Neural crest cell (in vitro differentiated cells): ENCODE measurements at places on chromosomes 5 and 9.

GRCh38 chr9:99826579-99826978 is 4.9 kb downstream of the NR4A3 start:
- no peak overlapping the region for H3K27ac ChIP-seq
- H3K27me3 ChIP-seq: peaks cover 94% of the 10 kb centered on the region
- no peak for DNase-seq

DNA sequence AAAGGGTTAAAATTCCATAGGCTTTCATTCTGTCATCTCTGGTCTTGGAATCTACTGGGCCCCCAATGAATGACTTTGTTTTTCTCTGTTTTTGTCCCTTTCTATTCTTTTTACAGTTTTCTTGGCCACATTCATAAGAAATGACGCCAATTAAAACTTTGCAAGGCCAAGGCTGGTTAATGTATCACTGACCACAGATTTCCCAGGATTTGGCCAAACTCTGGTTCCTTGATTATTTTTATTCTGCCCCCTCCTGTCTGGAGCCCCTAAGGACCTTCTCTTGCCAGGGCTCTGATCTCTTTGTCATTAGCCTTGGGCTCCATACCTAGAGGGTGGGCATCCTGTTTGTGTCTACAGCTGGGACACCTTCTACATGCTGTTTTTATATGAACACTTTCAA is 388.9 kb upstream of the PAPPA start:
- no peak overlapping the region for H3K27ac ChIP-seq
- no peaks in the 10 kb centered on the region for H3K4me1 ChIP-seq
- DNase-seq: no peak
- no peak overlapping the region for H3K4me3 ChIP-seq
- no peaks in the 10 kb centered on the region for H3K36me3 ChIP-seq

DNA sequence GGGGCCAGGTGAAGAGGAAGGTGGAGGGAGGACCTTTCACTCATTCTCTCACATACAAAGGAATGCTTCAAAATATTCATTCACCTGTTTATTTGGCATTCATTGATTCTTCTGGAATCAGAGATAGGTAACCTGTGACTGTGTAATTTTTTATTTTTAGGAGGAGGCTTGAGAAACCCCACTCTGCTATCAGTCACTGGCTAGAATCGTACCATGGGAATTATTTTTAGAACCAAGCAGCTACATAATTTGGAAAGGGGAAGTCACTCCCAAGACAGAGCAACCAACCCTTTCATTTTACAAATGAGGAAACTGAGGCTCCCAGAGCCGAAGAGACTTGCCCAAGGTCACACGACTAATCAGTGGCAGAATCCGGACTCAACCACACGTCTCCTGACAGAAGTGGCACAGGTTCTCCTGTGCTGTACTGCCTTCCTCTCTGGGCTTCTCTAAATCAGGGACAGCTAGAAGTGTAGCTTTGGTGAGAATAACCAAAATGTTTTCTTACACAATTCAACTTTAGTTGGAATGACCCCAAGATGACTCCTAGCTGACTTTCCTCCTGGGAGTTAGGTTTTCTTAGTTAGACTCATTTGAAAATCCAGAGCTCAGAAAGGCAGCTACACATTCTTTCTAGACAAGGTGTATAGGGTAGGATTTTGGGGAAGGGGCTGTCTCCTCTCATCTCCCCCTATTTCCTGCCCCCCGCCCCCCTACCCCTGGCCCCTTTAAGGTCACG is 264.3 kb upstream of the PANK3 start:
- H3K27ac ChIP-seq: no peak overlapping the region
- peaks cover 34% of the 10 kb centered on the region for H3K4me1 ChIP-seq
- peaks cover 9% of the 10 kb centered on the region for H3K27me3 ChIP-seq
- H3K36me3 ChIP-seq: no peaks in the 10 kb centered on the region

DNA sequence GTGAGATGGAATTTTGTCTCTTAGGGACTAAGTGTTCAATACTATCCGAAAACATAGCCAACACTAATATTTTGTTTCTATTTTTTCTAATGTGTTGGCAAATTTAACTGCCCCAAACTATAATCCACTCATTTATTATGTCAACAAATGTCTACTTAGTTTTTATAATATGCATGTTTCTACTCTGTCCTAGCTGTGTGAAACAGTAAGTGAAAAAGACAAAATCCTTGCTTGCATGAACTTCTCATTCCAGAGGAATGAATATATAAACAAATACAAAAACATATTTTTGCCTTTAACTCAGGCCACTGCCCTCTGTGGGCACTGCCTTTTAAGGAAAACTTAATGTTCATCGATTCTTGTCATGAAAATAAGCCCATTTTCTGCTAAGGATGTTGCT is 1275.4 kb upstream of the CDH18 start:
- H3K4me1 ChIP-seq: no peaks in the 10 kb centered on the region

- H3K4me1 ChIP-seq: peaks cover 19% of the 10 kb centered on the region
- H3K27ac ChIP-seq: peak within 1 kb of the TSS; percentile 94
- peak within 1 kb of the TSS; percentile 93 for H3K4me3 ChIP-seq
- peaks cover 31% of the 10 kb centered on the region for H3K27me3 ChIP-seq
- DNase-seq: peak; percentile 66
- H3K36me3 ChIP-seq: peaks cover under 1% of the 10 kb centered on the region
These were observed at the start of gene DMRTA1 for GRCh38 chr9:22446589-22446949. Gene DMRTA1 (plus strand): TSS chr9:22446824. CDS start chr9:22447066, 242 bp downstream.

GRCh38 chr5:33343676-33344327 is 97.0 kb upstream of the TARS1 start:
- H3K4me3 ChIP-seq: no peak overlapping the region
- H3K36me3 ChIP-seq: no peaks in the 10 kb centered on the region
- no peak for DNase-seq
- H3K4me1 ChIP-seq: peaks cover 31% of the 10 kb centered on the region
- H3K27me3 ChIP-seq: no peaks in the 10 kb centered on the region

DNA sequence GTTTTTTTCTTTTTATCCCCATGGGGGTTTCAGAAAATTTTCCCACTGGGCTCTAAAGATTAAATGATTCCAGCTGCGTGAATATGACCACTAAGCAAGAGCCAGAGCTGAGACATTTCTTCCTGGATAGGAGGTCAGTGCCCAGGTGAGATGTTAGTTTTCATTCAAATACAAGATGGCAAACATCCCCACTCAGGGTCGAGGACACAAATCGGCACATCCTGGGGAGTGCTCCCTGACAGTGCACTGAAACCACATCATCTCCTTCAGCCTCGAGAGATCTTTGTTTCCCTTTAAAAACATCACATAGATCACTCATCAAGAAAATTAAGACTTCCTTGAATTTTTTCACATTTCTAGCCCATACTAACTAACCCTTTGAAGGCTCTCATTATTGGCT is 273.2 kb upstream of the PANK3 start:
- peak overlapping the region; percentile 76 for H3K27ac ChIP-seq
- H3K27me3 ChIP-seq: no peaks in the 10 kb centered on the region
- DNase-seq: no peak
- no peaks in the 10 kb centered on the region for H3K36me3 ChIP-seq
- peak overlapping the region; percentile 70 for H3K4me3 ChIP-seq

DNA sequence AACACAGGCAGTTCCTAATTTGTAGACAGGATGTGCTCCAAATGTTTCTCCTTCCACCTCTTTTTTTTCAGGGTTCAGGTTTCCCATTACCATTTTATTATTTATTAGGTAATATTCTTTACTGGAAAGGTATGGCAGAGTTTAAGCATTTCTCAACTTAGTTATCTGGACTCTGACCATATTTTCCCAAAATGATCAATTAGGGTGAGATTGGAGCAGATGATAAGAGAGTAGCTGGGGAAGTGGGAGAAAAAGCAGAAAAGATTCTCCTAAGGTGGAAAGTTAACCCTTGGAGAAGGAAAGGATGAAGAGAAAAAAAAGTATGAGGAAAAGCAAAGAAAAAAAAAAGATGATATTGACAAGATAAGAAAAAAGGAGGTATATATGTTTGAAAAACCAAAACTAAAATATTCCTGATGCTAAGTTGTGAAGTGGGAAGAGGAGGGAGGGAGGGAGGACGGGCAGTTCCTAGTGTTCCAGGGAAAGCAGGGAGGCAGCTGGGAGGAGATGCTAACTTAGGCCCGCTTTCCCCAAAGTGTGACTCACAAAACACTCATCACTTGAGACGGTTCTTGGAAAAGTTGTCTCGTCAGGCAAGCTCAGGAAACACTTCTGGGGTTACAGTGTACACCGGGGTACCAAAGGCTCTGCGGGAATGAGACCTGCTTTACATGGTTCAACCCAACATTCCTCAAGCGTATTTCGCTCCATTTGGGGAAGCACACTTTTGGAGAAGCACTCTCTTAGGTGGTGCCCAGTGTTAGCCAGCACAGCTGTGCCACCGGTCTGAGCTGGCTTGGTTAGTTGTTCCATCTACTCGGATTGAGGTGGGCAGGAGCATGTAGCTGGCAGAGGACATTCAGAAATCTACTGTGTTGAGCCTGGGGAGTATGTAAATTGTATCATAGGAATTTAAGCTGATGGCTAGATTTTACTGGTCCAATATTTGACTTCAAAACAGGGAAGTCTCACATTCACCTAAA is 35.1 kb downstream of the B4GALT1 start:
- peaks cover 8% of the 10 kb centered on the region for H3K4me1 ChIP-seq
- no peak for DNase-seq
- H3K36me3 ChIP-seq: peaks cover 9% of the 10 kb centered on the region

- DNase-seq: no peak
- no peak overlapping the region for H3K27ac ChIP-seq
- H3K4me3 ChIP-seq: peak overlapping the region; percentile 86
- peaks cover 14% of the 10 kb centered on the region for H3K36me3 ChIP-seq
These were observed 12.8 kb downstream of the LCN10 start for GRCh38 chr9:136729926-136730325.

DNA sequence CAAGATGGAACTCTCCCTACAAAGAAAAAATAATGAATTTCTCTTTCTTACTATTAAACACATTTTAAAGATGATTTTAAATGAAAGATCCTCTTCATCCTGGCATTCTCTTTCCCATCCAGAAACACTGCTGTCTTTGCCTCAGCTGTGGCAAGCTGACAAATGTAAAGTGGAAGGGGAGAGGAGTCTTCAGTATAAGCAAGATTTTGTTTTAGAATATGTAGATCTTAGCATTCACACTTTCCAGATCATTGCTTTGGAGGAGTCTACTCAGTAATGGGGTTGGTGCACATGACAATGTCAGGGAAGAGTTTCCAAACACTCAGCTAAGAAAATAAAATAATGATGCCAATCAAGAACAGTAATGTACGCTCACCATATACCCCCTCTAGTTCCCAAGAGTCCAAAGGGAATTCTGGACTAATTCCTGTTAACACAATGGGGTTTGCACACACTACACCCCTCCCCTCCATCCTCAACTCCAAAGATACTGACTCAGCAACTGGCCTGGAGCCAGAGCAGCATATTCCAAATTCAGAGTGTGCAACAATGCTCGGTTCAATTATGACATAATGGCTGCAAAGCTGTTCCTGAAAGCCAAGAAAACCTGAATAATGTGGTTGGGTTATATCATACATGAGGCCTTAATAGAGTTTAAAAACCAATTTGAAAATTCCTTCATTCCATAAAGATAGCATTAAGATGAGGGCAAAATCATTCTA is 4.6 kb downstream of the C5orf63 start:
- no peaks in the 10 kb centered on the region for H3K4me1 ChIP-seq
- no peaks in the 10 kb centered on the region for H3K27me3 ChIP-seq
- H3K27ac ChIP-seq: no peak overlapping the region
- no peak overlapping the region for H3K4me3 ChIP-seq
- H3K36me3 ChIP-seq: no peaks in the 10 kb centered on the region

- H3K36me3 ChIP-seq: no peaks in the 10 kb centered on the region
- DNase-seq: no peak
- no peaks in the 10 kb centered on the region for H3K27me3 ChIP-seq
- no peak overlapping the region for H3K27ac ChIP-seq
These were observed 44.3 kb upstream of the VPS13A start for GRCh38 chr9:77133011-77133410.
